ENCODE measurements at places on chromosomes 16 and 17.

- DNase-seq, result no peak
Measured at GRCh38 chr17:57281887-57282286, 25.6 kb downstream of the MSI2 start.

- DNase-seq, result no peak
Measured at GRCh38 chr17:12310811-12311210, 290.1 kb downstream of the MAP2K4 start.

DNA sequence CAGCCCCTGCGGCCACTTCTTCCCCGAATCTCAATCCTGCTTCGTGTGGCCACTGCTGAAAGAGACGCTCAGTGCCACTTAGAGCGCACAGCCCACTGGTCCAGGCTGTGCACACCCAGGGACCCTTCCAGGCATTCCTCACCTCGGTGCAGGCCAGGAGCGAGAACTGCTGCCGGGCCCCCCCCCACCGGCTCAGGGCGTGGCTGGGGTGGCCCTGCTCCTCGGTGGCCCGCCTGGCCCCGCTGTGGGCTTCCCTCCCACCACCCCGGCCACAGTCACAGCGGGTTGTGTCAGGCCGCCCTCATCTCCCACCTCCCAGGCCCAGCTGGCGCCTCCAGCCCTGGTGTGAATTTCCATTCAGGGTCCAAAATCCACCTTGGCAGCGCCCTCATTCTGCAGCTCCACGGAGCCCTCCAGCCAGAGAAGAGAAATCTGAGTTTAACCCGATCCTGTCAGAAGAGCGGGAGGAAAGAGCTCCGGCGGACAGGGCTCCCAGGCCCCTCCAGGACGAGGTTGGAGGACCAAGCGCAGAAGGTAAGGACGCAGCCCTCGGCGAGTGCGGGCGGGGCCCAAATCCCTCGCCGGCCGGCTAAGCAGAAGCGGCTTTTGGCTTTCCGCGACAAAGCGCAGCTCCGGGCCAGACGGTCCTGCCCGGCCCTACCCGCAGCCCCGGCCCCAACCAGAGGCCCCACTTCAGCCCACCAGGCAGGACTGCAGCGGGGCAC lies 12.0 kb downstream of the TBC1D16 start:
- no peak for DNase-seq

DNA sequence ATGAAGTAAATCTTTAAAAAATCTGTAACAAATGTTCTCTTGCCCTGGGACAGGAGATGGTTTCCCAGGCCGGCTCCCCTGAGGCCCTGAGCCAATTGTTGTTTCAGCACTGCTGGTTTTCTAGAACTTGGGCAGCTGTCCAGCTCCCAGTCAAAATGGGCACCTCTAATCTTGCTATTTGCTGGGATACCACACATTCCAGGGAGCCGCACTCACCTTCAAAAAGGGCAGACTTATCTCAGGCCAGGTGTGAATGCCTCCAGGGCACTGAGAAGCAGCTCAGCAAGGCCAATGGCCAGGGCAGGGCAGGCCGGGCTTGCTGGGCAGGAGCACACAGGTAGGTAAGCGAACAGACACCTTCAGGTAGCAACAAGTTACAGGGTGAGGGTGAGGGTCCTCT lies 24.4 kb downstream of the TRIM16 start:
- no peak for DNase-seq

- no peak for DNase-seq
Measured at GRCh38 chr16:21219551-21219950, 8.2 kb upstream of the ZP2 start.

DNA sequence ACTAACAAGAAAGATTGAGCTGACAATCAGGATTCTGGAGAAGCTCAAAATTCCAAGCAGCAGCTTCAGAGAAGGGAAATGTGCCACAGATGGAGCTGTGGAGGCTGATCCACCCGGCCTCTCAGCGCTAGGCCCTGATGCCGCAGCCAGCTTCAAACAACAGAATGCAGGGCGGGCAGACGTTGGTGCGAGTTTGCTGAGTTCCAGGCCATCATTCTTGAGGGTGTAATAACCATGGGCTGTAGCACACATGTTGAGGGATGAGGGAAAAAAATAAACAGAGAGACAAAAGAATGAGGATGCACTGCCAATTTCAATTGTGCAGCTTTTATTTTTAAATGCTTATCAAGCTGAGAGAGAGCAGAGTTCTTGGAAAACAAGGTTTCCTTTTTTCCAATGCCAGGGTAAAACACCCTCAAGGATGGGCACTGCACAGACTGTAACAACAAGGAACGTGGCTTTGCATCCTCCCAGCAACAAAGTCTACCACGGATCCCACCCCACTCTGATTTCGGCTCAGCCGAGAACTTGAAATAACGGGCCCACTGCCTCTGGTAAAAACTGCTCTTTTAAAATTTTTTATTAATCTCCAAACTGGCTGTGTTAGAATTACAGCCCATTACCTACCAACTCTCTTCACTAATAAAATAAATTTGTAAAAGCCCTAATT lies 90.2 kb downstream of the SMG6 start:
- DNase-seq, result peak; percentile 60

DNA sequence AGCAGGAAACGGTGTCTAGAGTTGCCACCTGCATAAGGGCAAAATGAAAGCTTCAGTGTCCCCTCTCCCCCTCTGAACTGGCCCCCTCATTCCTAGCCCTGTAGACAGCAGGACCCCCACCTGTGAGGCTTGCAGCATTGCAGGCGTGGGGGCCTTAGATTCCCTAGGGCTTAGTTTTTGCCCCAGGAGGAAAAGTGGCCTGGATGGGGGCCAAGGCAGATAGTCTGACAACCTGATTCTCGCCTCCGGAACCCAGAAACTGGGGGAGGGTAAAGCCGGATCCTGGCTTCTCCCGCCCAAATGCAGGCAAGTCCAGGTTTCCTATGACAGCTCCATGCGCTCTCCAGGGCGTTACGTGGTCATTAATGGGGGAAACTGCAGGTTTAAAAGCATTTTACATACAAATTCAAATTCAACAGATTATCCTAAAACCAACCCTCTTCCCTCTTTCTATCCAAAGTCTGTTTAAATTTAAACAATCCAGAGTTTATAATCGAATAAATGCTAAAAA lies 678 bp upstream of the HOXB6 start:
- DNase-seq, result no peak

- peak; percentile 15 for DNase-seq
Measured at GRCh38 chr16:88333848-88334777, 48.6 kb upstream of the ZNF469 start.

- DNase-seq, result no peak
Measured at GRCh38 chr17:56680676-56681075, 87.2 kb downstream of the NOG start.

DNA sequence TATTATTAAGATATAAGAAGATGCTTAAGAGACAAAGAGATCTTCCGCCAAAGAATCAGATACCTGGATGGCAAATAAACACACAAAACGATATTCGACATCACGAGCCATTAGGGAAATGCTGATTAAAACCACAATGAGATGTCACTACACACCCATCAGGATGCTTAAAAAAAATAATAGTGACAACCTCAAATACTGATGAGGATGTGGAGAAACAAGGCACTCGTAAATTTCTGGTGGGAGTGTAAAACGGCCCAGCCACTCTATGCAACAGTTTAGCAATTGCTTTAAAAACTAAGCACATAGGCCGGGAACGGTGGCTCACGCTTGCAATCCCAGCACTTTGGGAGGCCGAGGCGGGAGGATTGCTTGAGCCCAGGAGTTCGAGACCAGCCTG lies 39.4 kb downstream of the TBC1D16 start:
- DNase-seq, result no peak

GRCh38 chr17:67555855-67556254 lies 161.9 kb upstream of the NOL11 start:
- DNase-seq, result no peak

GRCh38 chr17:7296189-7296861 lies 1.9 kb upstream of the YBX2 start:
- DNase-seq, result peak; percentile 70

- DNase-seq, result peak; percentile 17
Measured at GRCh38 chr17:6231886-6232731, 161.9 kb downstream of the WSCD1 start.
